ENCODE measurements at places on chromosomes 13 and 19.

DNA sequence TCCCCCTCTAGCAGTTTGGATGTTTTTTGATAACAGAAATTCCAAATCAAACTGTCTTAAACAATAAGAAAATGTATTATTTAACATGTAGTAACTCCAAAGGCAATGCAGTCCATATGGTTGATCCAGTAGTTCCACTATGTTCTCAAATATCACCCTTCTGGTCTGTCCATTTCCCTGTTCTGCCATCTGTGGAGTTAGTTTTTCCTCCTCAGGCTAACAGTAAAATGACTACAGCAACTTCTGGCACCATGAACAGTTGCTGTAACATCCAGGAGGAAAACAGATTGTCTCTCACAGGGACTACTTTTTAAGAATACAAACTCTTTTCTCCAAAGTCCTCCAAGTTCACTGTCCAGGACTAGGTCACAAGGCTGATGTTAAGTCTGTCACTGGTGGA lies 455.4 kb downstream of the FGF14 start:
- DNase-seq = no peak

DNA sequence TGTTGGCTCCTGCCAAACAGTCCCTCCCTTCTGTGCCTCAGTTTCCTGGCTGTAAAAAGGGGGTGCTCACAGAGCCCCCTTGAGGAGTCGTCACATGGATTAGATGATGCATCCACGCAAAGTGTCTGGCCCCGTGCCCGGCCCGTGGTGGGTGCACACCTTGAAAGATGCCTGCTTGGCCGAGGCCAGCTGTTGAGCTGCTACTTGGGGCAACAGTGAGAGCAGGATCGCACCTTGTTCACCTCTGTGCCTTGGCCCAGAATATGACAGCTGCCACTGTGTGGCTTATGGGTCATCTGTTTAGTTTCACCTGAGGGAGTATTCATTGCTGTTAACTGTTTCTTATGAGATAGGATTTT lies 17.7 kb downstream of the CRTC1 start:
- no peak for DNase-seq

- no peak for DNase-seq
Measured at GRCh38 chr19:6213696-6214641, 65.8 kb downstream of the MLLT1 start.

DNA sequence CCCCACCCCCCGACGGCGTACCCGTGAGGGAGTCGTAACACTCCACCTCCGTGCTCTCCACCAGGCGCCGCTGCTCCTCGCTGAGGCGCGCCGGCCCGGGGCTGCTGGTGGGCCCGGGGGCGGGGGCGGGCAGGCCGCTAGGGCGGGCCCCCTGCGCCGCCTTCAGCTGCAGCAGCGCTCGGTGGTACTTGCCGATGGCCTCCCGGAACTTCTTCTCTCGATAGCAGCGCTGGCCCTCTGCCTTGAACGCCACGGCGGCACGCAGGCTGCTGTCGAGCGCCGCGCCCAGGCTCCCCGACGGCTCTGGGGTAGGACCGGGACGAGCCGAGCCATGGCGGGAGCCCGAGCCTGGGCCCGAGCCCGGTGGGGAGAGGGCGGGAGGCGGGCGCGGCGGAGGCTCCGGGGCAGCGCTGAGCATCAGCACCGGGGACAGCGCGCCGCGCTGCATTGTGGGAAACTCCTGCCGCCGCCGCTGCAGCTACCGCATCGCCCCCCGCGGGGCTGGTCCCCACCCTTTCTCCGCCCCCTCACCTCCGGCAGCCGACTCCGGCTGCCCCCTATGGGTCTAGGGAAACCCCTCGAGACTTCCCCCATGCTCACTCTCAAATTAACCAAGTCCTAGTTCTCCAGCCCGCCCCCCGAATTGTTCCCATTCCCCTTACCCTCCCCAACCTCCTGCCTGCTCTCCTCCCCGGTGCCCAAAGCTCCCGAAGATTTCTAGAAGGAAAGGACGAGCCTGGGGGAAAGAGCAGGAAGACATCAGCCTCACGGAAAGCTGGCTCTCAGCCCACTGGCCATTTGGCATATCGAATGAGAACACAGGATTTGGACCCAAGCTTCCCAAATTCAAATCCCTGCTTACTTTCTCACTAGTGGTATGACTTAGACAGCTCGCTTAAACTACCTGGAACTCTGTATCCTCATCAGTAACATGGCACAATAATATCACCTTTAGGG lies at the start of gene TTC9B:
Gene TTC9B (minus strand): TSS at position 451 of the 957 bp plus-strand sequence. CDS start 3 bp downstream, at position 448.
- DNase-seq = peak; percentile 75
